M059J (cell line): ENCODE measurements at places on chromosomes 4 and X. TPM values are rescaled to one million over a fixed set of nuclear protein-coding genes. Genes with fewer than 3 reads are reported as not detected.

The ZNF732 gene
- not detected in 2 replicates for total RNA-seq

The SFRP2 gene
- total RNA-seq = 11.1 and 11.9 TPM in 2 replicates

The DUSP9 gene
- total RNA-seq = 0.27 and 1.1 TPM in 2 replicates

The MGAT4D gene
- total RNA-seq = not detected in 2 replicates

The CSAG2 gene
- total RNA-seq = not detected in 2 replicates

The ERVMER34-1 gene
- not detected in 2 replicates for total RNA-seq

The SMIM10 gene
- total RNA-seq = 12.6 and 13.4 TPM in 2 replicates

The DGAT2L6 gene
- total RNA-seq = not detected in 2 replicates

The XPNPEP2 gene
- not detected in 2 replicates for total RNA-seq

The FRMPD4 gene
- total RNA-seq = 1.3 and 3.5 TPM in 2 replicates

The RNF128 gene
- 0.12 and 0.20 TPM in 2 replicates for total RNA-seq

The TMEM156 gene
- 0.37 and 3.9 TPM in 2 replicates for total RNA-seq

The CPLX1 gene
- not detected in 2 replicates for total RNA-seq

The TLR2 gene
- 4.8 and 6.3 TPM in 2 replicates for total RNA-seq

The TMPRSS11B gene
- total RNA-seq = not detected in 2 replicates

DNA sequence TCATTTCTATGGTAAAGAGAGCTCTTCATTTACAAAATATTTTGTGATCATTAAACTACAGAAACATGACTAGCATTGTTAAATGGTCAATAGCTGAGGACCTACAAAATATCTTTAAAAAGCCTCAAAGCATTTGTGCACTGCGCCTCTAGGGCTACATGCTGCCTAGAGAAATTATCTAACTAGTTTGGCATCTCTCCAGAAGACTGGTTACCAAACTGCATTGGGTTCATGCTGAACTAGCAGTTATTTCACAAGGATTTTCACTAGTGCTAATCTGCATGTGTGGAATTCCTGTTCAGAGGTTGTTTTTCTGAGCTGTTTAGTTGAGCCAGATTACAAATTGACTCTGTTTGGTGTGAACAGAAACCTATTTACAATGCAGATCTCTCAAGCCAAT is 58.5 kb upstream of the PITX2 start:
- peak; percentile 34 for DNase-seq

GRCh38 chr4:14994242-14994641 is 8.0 kb upstream of the CPEB2 start:
- peak; percentile 53 for DNase-seq

- DNase-seq = peak; percentile 85
These were observed 287.6 kb downstream of the ARHGAP24 start for GRCh38 chr4:85762529-85762871.

GRCh38 chrX:71182871-71183270 is 38.2 kb downstream of the NLGN3 start:
- DNase-seq = no peak

DNA sequence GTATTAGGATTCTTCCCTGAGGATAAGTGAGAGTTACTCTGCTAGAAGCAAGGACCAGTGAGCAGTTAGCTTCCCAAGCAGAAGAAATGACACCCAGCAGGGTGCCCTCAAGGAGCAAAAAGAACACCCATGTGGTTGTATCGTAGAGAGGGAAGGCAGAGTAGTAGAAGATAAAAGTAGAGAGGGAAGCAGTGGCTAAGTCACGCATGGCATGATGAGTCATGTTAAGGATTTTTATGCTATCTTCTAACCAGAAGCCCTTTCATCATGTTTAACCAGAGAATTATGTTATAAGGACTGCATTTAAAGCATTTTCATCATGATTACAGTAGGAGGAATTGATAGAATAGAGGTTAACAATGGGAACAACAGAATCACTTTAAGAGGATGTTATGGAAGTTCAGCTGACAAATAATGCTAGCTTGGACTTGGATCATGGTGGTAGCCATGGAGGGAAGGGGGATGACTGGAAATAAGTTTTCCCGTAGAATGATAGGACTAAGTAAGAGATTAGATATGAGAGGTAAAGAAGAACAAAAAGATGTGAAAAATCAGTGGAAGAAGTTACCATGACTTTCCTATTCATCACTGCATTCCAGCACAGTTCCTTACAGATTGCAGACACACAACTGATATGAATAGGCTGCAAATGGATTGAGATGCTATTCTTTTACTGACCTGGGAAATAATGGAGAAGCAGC is 383.5 kb upstream of the INTU start:
- DNase-seq = peak; percentile 34

- no peak for DNase-seq
These were observed 1.8 kb upstream of the OTUD4 start for GRCh38 chr4:145182222-145182621.

GRCh38 chr4:139822391-139822790 is 156.8 kb downstream of the MGST2 start:
- no peak for DNase-seq

DNA sequence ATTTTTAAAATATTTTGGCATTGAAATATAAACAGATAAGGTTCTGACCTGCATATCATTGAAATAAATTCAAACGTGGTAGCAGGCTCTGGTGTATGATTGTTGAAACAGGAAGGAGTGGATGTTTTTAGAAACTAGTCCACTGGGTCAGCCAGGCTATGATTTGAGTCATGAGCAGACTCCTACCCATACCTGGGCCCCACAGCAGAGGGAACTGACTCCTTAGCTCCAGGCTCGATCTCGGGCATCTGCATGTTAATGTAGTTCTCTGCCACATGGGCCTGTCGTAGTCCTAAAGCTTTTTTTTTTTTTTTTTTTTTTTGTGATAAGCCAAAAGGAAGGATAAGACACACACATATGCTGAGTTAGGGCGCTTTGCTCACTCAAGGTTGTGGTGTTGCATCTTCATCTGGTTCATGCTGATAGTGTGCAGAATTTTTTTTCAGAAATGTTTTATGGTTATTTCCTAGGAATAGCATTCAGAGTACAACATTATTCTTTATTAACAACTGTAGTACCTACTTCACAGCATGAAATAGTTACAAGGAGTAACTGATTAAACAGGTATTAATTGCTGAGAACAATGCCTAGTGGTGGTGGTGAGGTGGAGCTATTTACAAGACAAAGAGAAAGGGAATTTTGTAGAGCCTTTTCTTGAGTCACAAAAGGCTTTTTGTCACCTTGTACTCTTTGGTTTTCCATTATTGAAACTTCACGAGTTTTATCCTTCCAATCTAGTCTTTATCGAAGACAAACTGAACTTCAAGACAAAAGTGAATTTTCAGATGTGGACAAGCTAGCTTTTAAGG is 27.3 kb downstream of the OFD1 start:
- no peak for DNase-seq

DNA sequence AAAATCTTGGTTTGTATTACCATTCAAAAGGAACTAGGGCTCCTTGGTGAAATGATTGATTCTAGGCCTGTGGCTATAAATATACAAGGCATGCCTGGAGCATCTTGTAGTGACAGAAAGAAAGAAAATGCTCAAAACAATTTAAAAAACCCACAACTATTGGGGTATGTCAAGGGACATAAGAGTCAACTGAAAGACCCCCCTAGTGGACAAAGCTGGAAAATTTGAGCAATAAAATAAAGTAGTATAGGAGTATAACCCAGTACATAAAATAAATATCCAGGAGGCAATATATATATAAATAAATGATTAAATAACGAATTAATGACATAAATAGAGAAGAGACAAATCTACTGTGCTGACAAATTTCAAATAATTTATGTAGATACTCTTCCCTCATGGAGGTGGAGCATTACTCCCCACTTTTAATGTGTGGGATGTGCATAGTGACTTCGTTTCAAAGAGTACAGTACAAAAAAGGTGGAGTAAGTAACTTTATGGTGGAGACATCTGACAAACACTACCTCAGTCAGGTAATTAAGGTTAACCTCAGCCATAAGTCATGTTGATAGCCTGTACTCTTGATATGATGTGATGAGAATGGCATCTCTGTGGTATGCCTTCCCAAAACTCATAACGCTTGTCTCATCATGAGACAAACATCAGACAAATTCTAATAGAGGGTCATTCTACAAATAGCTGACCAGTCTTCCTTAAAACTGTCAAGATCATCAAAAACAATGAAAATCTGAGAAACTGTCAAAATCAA is 185.0 kb upstream of the GLRA2 start:
- DNase-seq = peak; percentile 42

DNA sequence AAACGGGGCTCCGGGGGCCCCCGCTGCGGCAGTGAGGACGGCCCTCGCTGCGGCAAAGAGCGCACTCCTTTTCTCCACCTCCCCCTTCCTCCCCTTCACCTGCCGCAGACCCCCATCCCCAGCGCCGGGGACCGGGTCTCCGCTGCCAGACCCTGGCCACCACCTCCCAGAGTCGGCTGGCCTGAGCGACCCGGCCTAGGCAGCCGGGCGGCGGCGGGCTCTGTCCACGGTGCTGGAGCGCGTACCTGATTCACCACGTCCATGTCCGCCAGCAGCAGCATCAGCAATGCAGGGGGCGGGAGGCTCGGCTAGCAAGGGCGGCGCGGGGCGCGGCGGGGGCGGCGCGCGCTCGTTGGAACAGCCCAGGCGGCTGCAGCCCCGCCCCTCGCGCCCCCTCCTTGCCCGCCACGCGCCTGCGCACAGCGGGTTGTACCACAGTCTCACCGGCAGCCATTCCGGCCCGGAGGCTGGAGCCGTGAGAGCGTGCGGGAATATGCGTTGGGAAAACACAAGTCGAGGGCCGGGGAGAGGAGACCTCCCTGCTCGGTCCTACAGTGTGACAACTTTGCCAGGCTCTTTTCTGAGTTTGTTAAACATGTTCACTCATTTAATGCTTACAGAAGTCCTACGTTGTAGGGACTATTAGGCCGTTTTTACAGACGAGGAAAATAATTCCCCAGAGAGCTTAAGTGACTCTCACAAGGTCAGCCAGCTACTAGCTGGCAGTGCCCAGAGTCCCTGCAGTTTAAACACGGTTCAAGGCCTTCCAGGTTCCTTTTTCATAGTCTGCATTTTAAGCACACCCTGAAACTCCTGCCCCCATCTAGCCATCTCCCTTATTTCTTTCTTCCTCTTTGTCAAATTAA is at the start of gene SYP:
SYP (minus strand) TSS at position 288 of the 866 bp plus-strand sequence; CDS start at position 281, 7 bp downstream.
- DNase-seq = peak; percentile 82

DNA sequence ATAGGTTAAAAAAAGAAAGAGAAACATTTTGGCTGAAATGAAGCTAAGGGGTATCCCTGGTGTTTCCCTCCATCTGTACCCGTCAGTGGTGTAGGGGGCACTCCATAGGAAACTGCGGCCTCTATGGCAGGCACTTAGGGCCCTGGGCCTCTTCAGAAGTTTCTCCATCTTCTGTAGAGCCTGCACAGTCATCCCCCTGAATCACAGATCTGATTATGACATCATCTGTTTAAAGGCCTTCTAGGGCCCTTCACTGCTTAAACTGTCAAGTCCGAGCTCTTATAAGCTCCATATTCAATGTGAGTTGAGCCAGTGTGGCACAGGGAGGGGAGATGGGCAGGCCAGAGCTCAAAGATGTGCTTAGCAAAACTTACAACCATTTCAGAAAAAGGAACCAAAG is 241.3 kb downstream of the NR3C2 start:
- no peak for DNase-seq

DNA sequence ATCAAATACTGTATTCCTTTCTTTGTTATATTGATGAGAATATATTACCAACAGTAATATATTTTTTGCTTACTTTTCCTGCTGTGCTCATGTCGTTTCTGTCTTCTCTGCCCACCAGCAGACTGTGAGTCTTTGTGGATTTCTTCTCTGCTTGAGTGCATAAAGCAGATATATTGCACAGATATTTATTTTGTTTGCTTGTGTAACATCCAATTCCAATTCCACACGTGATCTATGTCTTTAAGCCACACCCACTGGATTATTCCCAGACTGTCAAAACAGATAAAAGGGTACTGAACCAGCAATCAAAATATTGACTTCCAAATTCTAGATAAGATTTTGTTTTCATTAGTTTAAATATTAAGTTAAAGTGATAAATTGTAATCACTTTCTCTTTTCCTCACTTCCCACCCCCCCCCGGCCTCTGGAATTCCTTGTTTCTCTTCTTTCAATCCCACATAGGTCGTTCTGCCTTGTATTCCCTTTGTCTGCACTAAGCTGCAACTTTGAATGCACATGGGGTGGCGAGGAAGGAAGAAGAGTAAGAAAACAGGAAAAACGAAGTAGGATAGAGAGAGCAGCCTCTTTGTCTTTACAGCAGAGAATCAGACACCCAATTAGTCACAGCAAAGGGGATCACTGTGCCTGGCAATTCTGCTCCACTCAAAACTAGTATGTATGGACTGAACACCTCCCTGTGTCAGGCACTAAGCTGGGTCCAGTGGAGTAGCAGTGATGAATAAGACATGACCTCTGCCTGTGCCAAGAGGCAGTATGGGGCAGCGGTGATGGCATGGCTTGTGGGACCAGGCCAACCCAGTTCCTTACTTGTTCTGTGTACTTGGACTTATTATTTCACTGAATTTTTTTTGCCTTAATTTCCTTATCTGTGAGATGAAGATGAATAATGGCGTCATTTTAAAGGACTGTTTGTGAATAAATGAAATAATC is at the start of gene ADH1B:
ADH1B (minus strand) TSS at position 161 of the 951 bp plus-strand sequence; CDS start at position 91, 70 bp downstream.
- DNase-seq = no peak

DNA sequence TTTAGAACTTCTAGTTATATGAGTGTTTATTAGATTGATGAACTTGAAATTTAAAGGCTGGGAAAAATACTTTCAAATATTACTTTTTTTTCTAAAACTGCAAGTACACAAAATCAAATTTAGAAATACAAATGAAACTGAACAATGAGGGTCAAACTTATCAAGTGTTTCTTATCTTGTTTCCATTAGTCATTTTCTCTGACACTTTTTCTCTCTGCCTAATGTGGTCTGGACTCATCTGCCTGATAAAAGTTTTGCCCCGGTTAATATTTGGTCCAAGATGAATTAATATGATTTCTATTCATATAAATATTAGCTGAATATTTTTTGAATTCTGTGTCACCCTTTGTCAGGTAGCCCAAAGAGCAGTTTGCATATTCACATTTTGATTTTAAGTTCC is 8.7 kb upstream of the HPGDS start:
- DNase-seq = no peak

- DNase-seq = no peak
These were observed 245.3 kb upstream of the PITX2 start for GRCh38 chr4:110867981-110868720.

GRCh38 chrX:74521961-74522751 is 92.3 kb downstream of the RLIM start:
- DNase-seq = peak; percentile 52

- peak; percentile 82 for DNase-seq
These were observed 9.8 kb upstream of the BCOR start for GRCh38 chrX:40107291-40108161.

DNA sequence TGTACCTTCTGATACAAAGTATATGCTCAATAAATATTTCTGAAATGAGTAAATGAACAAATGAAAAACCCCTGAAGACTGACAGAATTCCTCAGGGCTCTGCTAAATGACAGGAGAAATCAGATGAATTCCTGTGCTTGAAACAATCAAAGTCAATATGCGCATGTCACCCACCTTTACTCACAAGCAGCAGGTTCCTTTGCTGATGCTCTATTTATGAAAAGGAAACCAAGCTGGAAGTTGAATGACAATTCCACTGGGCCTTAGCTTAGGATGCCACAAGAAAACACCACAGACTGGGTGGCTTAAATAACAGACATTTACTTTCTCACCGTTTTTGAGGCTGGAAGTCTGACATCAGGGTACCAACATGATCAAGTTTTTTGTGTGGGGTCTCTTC is 477.5 kb upstream of the TEX13C start:
- no peak for DNase-seq
